ENCODE measurements at places on chromosomes 1 and 21.
A peak's percentile ranks its signal among the peaks of the same experiment; 100 is the strongest.

DNA sequence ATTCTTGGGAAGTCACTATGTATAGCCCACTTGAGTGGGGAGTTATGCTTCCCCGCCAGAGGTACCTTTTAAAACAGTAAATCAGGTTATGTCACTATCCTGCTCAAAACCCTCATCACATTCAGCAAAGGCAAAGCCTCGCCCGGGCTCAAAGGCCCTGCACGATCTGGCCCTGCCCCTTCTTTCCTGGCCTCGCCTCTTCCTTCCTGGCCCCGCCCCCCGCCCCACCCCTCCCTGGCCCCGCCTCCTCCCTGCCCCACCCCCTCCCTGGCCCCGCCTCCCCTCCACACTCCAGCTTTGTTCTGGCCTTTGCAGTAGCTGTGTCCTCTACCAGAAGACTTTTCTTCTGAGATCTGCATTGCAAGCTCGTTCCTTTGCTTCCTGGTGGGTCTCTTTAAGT, 6.6 kb downstream of the LDLRAD2 start:
- no peak for DNase-seq
- no peak overlapping the region for H3K27ac ChIP-seq
- no peaks in the 10 kb centered on the region for H3K4me1 ChIP-seq
- no peaks in the 10 kb centered on the region for H3K36me3 ChIP-seq

- H3K4me1 ChIP-seq: no peaks in the 10 kb centered on the region
- no peak for DNase-seq
- no peak overlapping the region for H3K4me3 ChIP-seq
- no peaks in the 10 kb centered on the region for H3K36me3 ChIP-seq
Observed at GRCh38 chr1:77279929-77280328, 1.9 kb upstream of the AK5 start.

DNA sequence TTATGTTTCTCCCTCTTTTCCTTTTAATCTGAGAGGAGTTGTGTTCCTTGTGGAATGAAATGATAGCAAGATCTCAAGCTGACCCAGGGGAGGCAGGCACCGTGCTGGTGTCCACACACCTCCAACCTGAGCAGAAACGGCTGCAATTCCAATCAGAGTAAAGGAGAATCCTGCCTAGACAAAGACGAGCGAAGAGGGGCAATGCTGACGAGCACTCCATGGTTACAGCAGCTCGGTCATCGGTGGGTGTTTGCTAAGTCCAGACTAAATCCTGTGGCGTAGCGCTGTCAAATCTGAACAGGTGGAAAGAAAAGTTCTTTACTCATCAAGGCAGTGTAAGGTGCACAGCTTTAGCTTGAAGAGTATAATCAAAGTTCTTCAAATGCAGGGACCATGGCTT, 74.8 kb downstream of the PLD5 start:
- no peaks in the 10 kb centered on the region for H3K27me3 ChIP-seq
- H3K27ac ChIP-seq: no peak overlapping the region
- no peak overlapping the region for H3K4me3 ChIP-seq

- no peaks in the 10 kb centered on the region for H3K4me1 ChIP-seq
- no peak overlapping the region for H3K4me3 ChIP-seq
- DNase-seq: no peak
- no peaks in the 10 kb centered on the region for H3K27me3 ChIP-seq
- no peaks in the 10 kb centered on the region for H3K36me3 ChIP-seq
Observed at GRCh38 chr1:159250638-159251216, 46.1 kb downstream of the ACKR1 start.

DNA sequence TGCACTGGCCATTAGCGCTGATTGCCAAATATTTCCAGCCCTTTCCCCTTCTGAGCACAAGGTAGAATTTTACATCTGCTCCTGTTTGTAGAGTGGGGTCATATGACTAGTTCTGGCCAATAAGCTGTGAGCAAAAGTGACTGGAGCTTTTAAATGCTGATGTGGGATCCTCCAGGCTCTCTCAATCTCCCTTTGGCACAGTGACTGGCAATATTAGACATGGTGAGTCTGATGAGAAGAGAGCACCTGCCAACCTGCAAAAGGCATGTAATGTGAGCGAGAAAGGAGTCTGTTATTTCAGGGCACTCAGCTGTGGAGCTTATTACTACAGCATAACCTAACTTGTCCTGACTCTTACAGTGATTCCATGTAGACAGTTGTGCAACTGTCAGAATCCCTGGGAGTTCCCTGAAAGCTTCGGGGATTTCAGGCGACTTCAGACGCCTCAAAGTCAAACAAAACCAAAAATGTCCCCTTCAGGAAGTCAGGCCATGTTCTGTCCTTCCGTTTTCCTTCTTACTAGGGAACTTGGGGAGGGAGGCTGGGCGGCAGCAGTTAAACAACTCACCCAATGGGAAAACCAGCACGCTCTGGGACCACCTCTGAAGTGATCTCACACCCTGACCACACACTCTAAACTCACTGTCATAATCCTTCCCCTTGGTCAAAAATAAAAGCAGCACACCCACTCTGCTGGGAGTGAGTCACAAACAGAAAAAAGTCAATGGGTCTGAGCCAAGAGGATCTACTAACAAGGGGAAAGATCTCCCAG, 3.6 kb upstream of the RASSF5 start:
- H3K27me3 ChIP-seq: no peaks in the 10 kb centered on the region
- H3K27ac ChIP-seq: no peak overlapping the region
- peak; percentile 52 for DNase-seq
- H3K4me1 ChIP-seq: no peaks in the 10 kb centered on the region
- H3K4me3 ChIP-seq: no peak overlapping the region

DNA sequence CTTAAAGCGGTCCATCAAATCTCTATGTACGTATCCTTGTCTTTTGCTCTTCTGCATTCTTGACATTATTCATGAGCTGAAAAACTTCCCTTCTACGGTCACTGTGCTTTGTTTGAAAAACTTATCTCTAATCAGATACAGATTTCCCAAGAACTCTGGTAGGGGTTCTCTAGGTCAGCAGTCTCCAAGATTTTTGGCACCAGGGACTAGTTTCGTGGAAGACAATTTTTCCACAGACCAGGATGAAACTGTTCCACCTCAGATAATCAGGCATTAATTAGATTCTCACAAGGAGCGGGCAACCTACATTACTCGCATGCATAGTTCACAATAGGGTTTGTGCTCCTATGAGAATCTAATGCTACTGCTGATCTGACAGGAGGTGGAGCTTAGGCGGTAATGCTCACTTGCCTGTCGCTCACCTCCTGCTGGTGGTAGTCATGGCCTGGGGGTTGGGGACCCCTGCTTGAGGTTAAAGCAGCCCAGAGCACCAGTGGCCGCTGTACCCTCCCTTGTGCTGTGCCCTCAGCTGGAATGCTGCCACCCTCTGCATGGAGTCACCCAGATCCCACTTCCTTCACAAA, 30.8 kb downstream of the AK2 start:
- H3K36me3 ChIP-seq: no peaks in the 10 kb centered on the region
- no peaks in the 10 kb centered on the region for H3K27me3 ChIP-seq
- no peak for DNase-seq
- no peak overlapping the region for H3K4me3 ChIP-seq
- H3K4me1 ChIP-seq: peaks cover 39% of the 10 kb centered on the region
- no peak overlapping the region for H3K27ac ChIP-seq

GRCh38 chr1:2646837-2647236, 14.0 kb upstream of the MMEL1 start:
- no peak overlapping the region for H3K27ac ChIP-seq
- DNase-seq: no peak
- H3K4me1 ChIP-seq: no peaks in the 10 kb centered on the region
- H3K27me3 ChIP-seq: no peaks in the 10 kb centered on the region

DNA sequence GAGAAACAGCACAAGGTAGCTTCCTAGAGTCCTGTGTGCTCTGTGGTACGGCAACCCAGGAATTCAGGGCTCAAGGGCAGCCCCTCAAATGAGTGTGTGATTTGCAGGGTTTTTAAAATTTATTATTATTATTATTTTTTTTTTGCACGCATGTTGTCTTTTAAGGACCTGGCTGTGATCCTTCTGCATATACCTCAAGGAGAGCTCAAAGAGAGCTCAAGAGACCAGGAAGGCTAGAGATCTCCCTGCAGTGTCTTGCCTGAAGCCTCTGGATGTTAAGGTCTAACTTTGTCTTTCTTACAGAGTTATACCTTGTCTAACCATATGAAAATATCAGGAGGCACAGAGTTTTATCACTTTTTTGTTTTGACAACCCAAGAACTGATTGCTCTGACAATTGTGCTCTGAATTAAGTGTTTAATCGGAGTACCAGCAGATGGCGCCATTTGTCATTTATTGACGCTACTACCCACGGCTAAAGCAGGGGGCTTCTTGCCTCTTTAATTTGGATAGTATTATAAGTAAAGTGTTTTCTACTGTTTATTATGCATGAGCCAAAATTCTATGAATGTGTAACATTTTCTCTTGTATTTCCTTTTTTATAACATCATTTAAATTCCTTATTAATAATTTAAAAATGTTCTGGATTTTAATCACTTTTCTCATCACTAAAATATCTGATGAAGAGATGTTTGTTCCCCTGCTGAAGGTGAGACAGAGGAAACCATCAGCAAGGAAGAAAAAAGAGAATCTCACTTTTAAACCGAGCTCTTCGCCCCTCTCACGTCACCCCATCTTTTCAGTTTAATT, 35.8 kb upstream of the LMO4 start:
- H3K36me3 ChIP-seq: no peaks in the 10 kb centered on the region
- H3K27ac ChIP-seq: no peak overlapping the region
- no peak overlapping the region for H3K4me3 ChIP-seq
- no peaks in the 10 kb centered on the region for H3K27me3 ChIP-seq
- H3K4me1 ChIP-seq: no peaks in the 10 kb centered on the region

- H3K27ac ChIP-seq: peak overlapping the region; percentile 93
- DNase-seq: peak; percentile 93
- peak overlapping the region; percentile 94 for H3K4me3 ChIP-seq
- H3K27me3 ChIP-seq: no peaks in the 10 kb centered on the region
Observed at GRCh38 chr1:26500488-26501175, 28.4 kb downstream of the HMGN2 start.

- no peaks in the 10 kb centered on the region for H3K36me3 ChIP-seq
- no peak overlapping the region for H3K27ac ChIP-seq
- H3K4me3 ChIP-seq: no peak overlapping the region
- no peaks in the 10 kb centered on the region for H3K4me1 ChIP-seq
Observed at GRCh38 chr1:221241592-221241991, 362.3 kb downstream of the HLX start.

Measured in right lobe of liver (tissue), 6 donors.